ENCODE measurements at places on chromosomes 2 and 18.

DNA sequence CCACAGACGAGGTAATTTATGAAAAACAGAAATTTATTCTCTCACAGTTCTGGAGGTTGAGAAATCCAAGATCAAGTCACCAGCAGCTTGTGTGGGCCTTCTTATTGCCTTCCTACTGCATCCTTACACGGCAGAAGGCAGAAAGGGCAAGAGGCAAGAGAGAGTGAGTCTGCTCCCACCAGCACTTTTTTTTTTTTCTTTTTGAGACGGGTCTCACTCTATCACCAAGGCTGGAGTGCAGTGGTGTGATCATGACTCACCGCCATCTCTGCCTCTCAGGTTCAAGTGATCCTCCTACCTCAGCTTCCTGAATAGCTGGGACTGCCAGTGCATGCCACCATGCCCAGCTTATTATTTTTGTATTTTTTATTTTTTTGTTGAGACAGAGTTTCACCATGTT is 78.5 kb upstream of the HK2 start:
- no peak for DNase-seq

GRCh38 chr2:141021611-141022010 is 1109.2 kb downstream of the LRP1B start:
- DNase-seq, result no peak

DNA sequence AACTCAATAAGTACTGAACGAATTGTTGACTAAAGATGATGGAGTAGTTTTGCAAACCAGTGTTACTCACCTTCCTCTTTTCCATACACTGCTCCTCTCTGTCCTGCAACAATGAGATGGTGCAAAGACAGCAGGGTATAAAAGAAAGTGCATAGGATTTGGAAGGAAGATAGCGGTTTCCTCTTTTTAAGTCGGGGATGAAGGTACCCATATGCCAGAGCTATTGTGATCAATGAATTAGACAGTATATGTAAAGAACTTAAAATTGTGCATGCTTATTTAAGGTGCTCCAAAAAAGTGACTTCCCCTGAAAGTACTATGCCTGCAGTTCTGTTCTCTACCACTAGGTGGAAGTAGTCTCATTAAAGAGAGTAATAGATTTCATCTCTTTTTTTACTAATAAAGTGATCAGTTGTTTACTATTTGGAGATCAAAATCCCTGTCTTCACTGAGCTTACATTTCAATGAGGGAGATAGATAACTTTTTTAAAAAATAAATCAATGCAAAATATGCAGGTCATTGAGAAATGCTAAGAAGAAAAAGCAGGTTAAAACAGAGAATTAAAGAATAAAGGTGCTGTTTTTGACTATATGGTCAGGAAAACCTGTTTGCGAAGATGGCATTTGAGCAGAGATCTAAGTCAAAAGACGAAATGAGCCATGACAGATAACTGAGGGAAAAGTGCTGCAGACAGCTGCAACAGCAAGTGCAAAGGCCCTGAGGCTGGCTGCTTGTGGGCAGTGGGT is 339.7 kb upstream of the SLC14A2 start:
- no peak for DNase-seq

- DNase-seq, result peak; percentile 31
Observed at GRCh38 chr2:179686718-179687342, 174.6 kb downstream of the ZNF385B start.

- no peak for DNase-seq
Observed at GRCh38 chr2:173272849-173273248, 81.8 kb upstream of the CDCA7 start.

Measured in osteoblast (primary cell).